ENCODE measurements at places on chromosomes 3 and 15. TPM values are rescaled to one million over a fixed set of nuclear protein-coding genes. Genes with fewer than 3 reads are reported as not detected.

- no peak for DNase-seq
These were observed 10.5 kb downstream of the KIF15 start for GRCh38 chr3:44772099-44772442.

DNA sequence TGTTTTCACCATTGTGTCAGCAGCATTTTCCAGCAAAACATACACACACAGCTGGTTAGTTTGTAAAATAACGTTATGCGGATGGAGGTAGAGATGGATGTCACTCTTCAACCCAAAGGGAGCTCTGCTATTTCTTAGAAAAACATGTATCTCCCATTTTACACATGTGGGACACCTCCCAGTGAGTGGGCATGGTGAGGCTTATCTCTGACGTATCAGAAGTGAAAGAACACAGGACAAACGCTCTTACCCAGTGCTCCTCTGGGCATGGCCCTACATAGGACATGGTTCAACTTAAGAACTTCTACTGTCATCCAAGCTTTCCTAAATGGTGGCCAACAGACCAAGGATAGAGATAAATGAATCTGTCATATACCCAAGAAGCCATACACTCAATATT is 2.1 kb downstream of the FAM240A start:
- no peak for DNase-seq

DNA sequence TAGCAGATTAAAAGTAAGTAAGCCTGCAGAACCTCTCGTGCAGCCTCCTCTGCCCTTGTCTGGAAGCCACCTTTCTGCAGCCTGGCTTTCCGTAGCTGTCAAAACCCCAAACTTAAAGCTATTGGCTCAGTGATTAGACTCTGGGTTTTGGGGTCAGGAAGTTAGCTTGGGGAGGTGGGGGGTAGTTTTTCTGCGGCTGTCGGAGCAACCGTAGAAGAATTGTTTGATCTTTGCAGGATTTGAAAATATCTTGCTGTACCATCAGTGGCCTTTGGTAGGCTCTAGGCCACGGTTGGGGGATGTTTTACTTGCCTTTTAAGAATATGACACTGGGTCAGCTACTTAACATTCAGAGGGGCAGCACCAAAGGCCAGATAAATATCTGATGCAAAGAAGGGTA is 88.4 kb upstream of the RASGRP1 start:
- no peak for DNase-seq

DNA sequence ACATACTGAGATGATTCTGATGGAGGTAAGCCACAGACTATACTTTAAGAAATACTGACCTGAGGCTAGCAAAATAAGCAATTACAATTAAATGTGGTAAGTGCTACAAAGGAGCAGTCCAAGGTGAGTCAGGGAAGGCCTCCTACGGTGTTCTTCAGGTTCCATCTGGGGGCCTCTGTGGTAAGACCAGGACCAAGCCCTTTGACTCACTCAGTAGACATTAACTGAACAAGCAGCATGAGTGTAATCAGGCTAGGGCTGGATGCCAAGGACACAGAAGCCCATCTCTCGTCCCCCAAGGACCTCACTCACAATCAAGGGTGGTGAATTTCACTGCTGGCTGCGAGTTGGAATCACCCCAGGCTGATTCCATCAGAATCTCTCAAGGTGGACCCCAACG is 37.3 kb downstream of the DZIP1L start:
- no peak for DNase-seq

DNA sequence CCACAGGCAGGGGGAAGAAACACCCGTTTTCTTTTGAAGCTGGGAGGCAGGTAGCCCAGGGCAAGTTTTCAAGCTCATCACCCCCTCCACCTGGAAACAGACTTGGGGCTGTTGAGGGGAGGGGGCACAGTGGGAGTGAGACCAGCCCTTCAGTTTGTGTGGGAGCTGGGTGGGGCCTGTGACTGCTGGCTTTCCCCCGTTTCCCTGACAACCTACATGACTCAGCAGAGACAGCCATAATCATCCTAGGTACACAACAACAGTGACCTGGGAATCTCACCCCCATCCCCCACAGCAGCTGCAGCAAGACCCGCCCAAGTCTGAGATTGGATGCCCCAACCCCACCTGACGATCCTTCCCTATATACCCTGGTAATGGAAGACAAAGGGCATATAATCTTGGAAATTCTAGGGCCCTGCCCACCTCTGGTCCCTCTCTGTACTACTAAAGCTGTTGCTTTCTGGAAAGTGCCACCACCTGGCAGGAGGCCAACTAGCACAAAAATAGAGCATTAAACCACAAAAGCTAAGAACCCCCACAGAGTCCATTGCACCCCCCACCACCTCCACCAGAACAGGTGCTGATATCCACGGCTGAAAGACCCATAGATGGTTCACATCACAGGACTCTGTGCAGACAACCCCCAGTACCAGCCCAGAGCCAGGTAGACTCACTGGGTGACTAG is 422.2 kb upstream of the SGO1 start:
- no peak for DNase-seq

DNA sequence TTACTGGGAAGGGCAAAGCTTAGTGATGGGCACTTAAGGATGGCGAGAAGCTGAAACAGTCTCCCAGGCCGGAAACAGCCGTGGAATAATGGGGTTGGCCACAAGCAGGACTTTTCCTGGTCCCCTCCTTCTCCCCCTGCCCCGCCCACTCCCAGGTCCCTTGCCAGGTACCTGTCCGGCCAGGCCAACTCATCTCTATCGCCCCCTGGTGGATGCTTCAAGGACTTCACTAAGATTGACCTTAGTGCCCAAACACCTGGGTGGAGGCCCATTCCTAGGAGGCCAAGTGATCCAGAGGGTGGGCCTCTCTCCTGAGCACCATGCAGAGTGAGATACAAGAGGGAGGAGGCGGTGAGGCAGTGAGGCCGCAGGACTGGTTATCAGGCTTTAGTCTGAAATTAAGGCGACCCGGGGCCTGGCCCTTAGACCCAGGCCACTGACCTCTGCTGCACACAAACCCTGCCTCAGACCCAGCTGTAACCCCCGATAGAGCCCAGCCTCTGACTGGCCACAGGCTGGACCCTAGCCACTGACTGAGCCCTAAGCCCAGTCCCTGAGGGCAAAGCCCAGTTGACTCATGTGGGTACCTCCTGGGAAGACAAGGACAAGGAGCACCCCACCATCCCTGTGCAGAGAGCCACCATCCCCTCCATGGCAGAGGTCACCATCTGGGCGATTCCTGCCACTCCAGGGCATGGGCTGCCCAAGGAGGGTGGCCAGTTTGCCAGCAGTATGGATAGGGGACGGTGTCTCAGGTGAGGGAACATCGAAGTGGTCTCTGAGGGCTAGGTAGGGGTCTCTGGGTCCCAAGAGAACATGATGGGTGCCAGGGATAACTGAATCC is 37.6 kb downstream of the VIPR1 start:
- DNase-seq = no peak

DNA sequence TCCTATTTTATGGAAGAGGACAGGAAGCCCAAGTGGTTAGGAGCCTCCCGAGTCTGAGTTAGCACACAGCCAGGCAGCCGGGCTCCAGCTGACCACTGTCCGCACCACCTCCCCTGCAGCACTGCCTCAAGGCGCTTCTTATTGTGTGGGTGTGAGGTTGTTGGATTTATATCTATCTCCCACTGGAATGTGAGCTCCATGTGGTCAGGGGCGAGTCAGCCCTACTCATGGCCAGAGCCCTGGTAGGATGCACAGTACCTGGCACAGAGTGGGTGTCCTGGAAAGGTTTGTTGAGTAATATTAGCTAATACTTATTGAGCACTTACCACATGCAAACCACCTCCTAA is 9.7 kb upstream of the FBLN2 start:
- no peak for DNase-seq

GRCh38 chr15:93709708-93710107 is 521.7 kb upstream of the MCTP2 start:
- DNase-seq = no peak

- DNase-seq = no peak
These were observed 901.6 kb downstream of the TUSC7 start for GRCh38 chr3:117611211-117611610.

DNA sequence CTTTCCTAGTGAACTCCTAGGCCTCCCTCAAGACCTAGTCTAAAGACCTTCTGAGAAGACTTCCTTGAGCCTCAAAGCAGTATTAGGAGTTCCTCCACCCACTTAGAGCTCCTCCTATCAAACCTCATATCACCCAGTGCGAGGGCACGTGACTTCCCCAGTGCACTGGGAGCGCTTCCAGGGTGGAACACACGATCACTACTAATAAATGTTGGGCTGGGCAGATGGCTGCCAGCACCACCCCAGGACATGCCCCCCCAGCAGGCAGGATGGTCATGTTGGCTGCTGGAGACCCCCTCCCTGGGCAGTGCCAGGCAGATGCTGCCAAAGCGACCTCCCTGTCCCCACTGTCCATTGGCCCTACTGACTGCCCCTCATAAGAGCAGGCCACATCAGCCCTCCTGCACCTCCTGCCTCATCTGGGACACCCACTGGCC is 8.5 kb upstream of the PLXND1 start:
- DNase-seq = no peak

DNA sequence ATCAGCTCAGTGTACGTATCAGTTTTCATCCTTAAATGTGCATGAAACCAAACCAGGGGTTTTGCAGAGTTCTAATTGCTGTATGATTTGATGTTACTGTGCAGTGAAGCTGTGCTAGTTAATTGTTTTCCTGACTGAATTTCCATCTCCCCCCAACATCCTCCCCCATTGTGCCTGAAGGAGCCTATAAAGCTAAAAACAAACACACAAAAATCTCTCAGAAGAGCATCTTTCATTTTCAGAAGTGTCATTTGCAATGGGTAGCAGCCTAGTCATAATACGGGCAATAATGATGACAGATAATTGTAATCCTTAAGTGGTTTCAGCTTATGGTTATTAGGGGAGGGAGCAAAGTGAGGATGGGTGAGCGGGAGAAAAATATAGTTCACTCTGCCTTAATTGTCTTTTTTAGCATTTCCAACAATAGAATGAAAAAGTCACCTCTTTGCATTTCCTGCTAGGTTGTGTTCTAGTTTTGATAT is 207.9 kb upstream of the TBL1XR1 start:
- no peak for DNase-seq

- DNase-seq = no peak
These were observed 4.9 kb downstream of the KLHL40 start for GRCh38 chr3:42690191-42690590.

GRCh38 chr3:59450437-59450836 is 400.6 kb upstream of the CFAP20DC start:
- DNase-seq = no peak

DNA sequence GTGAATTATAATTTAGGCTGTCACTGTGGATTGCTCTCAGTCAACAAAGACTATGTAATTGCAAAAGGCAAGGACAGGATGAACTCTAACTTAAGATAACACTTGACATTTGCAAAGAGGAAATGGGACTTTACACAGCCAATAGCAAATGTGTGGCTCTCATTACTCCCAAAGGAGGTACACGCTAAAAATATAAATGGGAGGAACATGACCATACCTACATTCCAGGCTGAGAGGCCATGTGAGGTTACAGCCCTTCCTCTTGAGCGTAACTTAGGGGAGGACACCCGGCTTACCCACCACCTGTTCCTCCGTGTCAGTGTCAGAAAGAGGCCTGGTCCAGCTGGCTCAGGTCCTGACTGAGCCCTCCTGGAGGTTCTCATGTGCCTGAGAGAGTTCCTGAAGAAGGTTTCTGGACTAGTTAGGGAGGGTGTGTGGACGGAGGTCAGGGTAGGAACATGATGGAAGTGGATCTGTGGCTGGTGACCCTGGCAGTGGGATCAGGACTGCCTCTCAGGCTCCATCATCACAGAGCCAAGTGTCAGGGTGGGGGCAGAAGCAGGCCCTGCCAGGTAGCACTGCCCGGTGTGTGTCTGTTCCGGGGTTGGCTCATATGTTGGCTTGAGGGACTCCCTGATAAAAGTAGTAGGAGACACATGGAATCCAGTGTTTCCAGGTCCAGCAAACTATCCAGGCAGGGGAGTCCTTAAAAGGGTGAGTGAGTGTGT is 7.9 kb downstream of the POPDC2 start:
- DNase-seq = no peak

DNA sequence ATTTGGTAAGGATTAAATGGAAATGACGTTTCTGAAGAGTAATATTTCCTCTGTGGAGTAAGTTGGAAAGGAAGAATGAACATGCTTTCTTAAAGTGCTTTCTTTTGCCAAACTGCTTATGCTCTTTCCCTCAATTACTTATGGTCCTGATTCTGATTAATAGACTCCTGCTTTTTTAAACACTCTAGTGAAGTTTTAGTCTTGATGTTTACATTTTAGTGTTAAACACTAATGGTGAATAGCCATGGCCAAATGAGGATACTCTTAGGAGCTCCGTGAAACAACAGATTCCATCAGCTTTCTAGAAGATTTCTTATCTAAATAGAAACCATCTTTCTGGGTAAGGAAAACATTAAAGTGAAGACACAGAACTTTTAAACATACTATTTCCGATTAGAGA is 117.6 kb downstream of the P3H2 start:
- DNase-seq = no peak

GRCh38 chr15:92095693-92096092 is 242.2 kb downstream of the SLCO3A1 start:
- DNase-seq = no peak

DNA sequence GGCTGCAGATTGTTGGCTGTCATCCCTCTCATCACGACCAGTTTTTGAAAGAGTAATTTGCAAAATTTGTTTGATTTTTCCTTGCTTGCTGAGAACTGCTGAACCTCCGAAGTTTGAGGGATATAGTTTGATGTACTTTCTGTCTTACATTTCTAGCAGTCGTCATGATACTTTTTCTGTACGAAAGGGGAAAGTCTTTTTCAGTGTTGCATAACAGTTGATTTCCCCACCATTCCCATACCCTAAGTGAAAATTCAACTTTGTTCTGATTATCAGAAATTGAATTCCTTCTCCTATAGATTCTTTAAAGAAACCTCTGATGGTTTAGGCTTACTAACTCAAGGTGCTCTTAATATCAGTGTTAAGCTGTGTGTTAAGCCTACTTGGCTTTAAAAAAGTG is 1.6 kb downstream of the PDE8A start:
- DNase-seq = no peak

GRCh38 chr3:196843435-196844110 is 24.1 kb upstream of the SENP5 start:
- no peak for DNase-seq

- no peak for DNase-seq
These were observed 35.1 kb upstream of the P3H2 start for GRCh38 chr3:190155752-190156151.

GRCh38 chr15:73375755-73376305 is 7.1 kb upstream of the HCN4 start:
- DNase-seq = no peak

The CPLX3 gene
- 0.20 TPM for total RNA-seq

The CTXN2 gene
- not detected for total RNA-seq

The ADGRG7 gene
- 0.10 TPM for total RNA-seq

The ANKRD34C gene
- not detected for total RNA-seq

The RTP3 gene
- not detected for total RNA-seq

The RPL14 gene
- 287 TPM for total RNA-seq

The CHCHD4 gene
- 8.1 TPM for total RNA-seq

The SLC9C1 gene
- total RNA-seq = 0.89 TPM

The SKIL gene
- 46.7 TPM for total RNA-seq

The ANKUB1 gene
- not detected for total RNA-seq

Data from skin of body (tissue), 3 donors.